ENCODE measurements at places on chromosomes 1 and 21.

DNA sequence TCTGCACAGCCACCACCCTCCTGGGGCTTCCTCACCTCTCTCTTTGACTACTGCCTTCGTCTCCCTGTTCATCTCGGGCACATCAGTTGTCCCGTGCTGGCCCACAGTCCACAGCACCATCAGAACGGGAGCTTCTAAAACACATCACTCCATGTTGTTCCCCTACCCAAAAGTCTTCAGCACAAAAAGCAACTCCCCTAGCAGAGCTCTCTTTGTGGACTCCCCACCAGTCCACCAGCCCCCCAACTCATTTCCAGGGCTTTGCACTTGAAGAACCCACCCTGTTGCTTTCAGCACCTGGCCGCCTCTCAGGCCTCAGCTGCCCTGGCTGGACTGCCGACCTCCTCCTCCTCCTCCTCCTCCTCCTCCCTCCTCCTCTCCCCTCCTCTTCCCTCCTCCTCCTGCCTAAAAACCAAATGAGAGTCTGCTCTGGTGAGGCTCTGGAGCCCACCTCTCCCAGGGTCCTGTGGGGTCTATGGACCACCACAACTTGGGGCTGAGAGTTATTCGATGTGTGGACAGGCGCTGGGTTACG lies 251.2 kb upstream of the VAMP3 start:
- DNase-seq = no peak

DNA sequence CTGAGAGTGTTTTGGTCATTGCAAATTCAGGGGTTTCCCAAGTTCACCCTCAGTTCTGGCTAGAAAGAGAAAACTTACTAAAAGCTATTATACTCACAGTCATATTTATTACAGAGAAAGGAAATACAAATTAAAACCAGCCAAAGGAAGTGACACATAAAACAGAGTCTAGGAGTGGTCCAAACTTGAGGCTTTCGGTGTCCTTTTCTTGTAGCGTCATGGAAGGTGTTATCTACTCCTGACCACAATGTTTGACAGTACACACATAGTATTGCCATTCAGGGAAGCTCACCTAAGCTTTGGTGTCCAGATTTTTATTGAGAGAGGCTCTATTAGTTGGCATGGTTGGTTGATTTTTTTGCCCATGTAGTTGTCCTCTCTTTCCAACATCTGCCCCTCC lies 59.0 kb downstream of the SLC35A3 start:
- no peak for DNase-seq

DNA sequence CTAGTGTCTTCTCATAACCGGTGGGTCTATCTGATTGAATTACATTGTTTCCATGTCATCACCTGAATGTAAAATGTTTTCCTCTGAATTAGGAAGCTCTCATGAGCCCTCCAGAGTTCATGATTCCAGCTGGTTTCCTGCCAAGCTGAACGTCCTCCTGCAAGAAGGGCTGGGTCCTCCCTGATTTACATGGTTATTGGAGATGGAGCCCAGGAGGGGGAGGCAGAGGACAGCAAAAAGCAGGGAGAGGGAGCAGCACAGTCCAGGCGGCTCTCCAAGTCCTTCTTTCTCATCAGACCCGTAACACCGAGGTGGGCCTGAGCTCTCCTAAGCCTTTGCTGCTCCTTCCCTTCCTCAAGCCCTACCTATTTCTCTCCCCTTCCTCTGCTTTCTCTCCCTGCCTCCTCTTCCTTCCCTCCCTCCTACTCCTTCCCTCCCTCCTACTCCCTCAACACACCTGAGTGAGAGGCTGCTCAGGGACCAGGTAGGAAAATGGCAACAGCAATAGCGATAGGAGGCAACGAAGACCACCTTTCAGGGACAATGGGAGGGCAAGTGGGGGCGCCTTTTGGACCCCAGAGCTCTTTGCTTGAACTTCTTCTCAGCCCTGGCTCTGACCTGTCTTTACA lies 265.9 kb downstream of the PRDM2 start:
- DNase-seq = peak; percentile 4

GRCh38 chr1:27007909-27008582 lies 4.6 kb downstream of the TENT5B start:
- DNase-seq = no peak

DNA sequence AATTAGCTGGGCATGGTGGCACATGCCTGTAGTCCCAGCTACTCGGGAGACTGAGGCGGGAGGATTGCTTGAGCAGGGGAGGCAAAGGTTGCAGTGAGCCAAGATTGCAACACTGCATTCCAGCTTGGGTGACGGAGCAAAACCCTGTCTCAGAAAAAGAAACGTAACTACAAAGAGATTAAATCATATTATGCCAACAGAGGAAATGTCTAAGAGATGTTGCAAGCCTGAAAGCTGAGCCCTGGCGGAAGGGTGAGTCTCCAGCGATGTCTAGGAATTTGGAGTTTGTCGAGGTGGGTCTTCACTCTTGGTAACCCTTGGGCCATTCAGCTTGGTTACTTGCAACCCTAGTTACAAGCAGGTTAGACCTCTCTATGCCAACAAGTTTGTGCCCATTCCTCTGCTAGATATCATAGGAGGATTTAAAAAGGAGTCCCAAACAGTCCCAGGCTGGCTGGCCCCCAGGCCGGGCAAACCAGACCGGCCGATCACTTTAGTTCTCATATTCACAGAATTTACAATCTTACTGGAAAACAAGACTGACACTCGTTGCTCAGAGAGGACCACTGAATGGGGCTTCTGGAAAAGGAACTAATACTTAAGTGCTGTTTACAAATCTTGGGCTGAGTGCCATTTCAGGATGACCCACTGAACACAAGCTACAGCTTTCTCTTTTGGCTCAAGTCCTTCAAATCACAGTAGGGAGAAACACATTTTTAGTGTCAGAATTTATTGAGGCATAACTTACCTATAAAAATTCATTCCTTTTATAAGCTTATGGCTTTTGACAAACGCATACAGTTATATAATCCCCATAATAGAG lies 27.1 kb downstream of the SLC30A1 start:
- DNase-seq = peak; percentile 81

DNA sequence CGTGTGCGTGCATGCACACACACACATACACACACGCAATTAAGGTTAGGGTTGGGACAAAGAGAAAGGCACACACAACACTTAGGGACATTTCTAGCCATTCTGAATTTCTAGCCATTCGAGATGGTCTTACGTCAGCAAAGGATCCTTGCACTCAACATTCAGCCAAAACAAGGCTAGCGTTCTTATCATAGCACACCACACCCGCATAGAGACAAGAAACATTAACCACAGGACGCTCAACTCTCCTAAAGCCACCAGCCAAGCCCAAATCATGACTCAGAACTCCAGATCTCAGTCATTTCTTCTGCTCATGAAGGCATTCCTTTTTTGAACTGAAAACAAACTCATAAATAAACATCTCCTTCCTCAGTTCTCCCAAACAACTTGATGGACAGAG lies 106.8 kb downstream of the LMO4 start:
- DNase-seq = no peak

DNA sequence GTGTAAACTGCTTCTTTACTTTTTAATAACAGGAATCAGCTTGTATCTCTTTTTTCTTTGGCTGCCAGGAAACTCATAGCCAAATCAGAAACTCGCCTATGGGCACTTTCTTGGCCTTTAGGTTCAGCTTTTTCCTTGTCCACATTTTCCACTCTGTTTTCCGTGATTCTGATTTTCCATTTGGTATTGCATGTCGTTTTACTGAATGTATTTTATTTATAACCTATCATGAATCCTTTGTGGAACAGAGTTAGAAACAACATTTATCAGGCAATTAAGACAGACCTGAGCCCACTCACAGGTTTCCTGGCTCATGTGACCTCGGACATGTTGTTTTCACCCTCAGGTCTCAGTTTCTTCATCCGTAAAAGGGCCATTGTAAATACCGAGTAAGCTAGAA lies 5.3 kb upstream of the ECE1 start:
- no peak for DNase-seq

- peak; percentile 2 for DNase-seq
Observed at GRCh38 chr21:16870103-16870502, 642.7 kb upstream of the CXADR start.

DNA sequence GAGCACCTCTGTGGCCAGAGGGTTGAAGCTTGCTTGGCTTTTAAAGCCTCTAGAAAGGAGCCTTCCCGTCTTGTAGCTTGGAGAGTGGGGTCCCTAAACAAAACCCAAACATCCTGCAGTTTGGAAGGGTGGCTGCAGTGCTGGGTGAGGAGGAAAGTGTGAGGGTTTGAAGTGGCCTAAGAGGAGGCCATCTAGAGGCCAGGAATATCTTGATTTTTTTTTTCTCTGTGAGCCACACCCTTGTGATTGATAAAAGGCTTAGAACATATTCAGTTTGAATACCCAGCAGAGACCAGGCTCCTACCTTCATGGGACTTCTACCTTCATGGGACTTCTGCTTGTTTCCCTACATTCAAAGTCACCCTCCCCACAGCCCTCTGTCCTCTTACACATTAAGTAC lies 37.3 kb upstream of the PIGV start:
- no peak for DNase-seq

DNA sequence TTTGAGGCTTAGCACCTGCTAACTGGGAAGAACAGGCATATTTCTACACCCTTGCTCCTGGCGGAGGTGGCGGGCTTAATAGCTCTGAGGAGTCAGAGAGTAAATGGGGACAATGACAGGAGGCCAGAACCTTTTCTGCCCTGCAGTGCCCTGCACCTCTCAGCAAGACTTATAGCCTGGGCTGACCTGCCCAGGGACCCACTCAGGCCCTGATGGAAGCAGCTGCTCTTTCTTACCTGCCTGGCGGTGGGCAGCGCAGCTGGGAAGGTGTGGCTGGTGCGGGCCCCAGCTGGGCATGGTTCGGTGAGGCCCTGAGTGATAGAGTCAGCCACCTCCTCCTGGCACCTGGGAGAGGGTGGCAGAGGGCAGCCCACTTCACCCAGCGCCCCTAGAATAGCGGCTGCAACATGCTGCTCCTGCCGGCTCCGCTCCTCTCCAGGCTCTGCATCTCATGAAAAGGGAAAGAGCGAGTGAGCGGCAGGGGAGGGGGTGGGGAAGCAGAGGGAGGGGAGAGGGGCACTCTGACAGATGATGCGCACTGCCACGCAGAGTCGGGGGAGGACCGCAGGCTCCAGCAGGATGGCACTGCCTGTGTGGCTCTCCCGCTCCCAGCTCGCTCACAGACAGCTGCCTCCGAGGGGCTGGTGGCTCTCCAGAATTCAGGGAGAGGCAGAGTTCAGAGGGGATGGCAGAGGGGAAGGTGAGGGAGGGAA lies at the start of gene RGS8:
Gene RGS8 (minus strand): TSS at position 472 of the 713 bp plus-strand sequence. CDS start 14,938 bp downstream, outside the sequence.
- no peak for DNase-seq

DNA sequence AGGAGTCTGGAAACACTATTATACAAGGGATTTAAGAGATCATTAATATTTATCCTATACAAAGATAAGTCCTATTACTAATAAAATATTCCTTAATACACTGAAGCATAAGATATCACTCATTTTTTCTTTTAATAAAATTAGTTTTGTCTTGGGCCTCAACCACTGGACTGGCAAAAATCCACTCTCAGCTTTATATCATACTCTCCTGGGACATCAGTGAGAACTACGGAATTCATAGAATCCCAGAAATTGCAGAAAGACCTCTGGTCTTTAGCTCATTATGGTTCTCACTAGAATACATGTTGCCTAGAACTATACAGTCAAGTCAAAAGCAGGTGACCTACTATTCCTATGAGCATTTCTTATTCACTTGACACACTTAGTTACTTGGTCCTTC lies 285.0 kb downstream of the LRRC40 start:
- no peak for DNase-seq

DNA sequence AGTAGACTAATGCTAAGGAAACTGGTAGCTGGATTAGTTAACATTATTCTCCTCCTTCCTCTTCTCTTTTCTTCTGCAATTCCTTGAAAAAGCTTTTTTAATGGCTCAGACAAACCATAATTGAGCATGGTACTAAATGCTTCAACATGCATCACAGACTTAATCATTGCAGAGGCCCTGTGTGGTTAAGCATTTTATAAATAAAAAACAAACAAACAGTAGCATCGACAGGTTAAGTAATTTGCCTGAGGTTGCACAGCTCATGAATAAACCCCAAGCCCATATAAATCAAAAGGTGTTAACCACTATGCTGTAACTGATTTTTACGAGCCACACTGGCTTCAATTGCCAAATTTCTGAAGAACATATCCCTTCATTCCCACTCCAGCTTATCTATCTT lies 462.1 kb downstream of the LMO4 start:
- DNase-seq = no peak

DNA sequence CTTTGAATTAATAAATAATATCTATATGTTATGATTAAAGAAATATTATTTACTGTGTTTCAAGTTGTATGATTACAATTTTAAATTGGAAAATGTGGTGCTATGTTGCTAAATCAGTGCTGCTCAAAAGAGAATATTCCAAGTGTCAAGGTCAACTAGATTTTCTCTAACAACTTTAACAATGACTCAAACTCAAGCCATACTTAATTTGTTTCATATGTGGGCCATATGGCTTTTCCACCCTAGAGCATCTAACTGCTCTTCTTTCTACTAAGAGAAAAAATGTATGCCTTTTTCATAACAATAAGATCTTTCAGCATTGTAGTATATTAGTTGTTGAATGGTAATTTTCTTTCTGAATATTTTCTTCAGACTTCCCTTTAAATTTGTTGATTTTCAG lies 8.3 kb upstream of the SYT14 start:
- DNase-seq = no peak

DNA sequence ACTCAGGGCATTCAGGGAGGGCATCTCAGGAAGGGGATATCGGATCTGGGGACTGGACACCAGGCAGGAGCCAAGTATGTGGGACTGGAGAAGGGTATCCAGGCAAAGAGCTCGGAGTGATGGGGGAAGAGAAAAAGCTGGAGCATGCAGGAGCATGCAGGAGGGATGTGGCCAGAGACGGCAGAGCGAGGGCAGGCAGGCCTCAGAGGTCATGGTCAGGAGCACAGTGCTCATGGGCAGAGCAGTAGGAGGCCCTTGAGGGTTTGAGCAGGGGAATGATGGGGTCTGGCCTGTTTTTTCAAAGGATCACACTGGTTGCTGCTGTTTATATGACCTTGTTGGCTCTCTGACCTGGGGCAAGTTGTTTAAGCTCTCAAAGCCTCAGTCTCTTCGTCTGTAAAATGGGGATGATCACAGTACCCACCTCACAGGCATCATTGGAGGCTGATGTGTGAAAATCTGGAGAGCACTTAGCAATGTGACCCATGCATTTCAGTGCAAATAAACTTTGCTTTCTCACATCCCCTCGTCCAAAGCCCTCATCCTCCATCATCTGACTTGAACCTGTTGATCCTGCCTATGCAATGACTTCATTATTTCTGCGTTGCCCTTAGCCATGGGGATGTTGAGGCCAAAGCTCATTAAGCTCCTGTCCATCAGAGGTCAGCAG lies 273.1 kb downstream of the MATN1 start:
- DNase-seq = no peak

DNA sequence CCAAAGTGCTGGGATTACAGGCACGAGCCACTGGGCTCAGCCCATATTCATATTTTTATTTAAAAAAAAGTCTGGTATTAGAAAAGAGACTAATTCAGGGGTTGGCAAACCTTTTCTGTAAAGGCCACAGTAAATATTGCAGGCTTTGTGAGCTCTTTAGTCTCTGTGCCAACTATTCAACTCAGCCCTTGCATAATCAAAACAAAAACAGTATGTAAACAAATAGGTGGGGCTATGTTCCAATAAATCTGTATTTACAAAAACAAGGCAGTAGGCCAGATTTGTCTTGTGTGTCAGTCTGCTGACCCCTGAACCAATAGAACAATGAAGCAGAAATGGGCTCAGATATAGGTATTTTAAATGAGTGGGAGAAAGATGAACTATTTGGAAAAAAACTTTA lies 49.3 kb downstream of the CDC42BPA start:
- DNase-seq = no peak

GRCh38 chr1:9861360-9861759 lies 37.6 kb upstream of the CLSTN1 start:
- DNase-seq = no peak

Data from ELR (cell line).